ENCODE measurements at places on chromosomes 11 and 22.

- DNase-seq, result no peak
Observed at GRCh38 chr11:88042647-88043046, 132.6 kb downstream of the RAB38 start.

DNA sequence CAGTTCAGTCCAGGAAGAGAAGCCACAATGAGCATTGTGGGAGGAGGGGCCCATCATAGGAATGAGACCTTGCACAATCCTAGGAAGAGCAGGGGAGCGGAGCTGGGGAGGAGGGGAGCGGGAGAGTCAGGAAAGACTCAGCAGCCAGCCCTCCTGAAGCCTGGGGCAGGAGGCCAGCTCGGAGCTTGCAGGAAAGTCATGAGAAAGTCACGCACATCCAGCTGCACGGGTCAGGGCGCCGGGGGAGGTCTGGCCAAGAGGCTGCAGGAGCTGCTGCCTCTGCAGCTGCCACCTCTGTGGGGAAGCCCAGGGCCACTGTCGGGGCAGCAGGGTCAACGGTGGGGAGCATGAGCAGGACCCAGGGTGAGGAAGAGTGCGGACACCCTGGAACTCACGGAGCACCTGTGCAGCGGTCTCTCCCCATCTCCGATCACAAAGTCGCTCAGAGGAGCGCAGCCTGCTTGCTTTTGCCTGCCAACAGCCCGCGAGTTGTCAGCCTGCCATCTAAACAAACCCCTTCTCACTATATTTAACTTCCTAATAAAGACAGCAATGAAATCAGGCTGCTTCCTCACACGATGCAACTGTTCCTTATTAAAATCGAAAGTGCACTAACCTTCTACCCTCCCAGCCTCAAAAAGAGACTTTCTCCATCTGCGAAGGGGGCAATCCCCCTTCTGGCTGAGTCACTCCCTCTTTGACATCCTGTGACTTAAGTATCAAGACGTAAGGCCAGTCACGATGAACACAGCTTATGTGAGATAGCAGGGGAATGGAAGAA is 52.9 kb upstream of the RTL6 start:
- DNase-seq, result no peak

DNA sequence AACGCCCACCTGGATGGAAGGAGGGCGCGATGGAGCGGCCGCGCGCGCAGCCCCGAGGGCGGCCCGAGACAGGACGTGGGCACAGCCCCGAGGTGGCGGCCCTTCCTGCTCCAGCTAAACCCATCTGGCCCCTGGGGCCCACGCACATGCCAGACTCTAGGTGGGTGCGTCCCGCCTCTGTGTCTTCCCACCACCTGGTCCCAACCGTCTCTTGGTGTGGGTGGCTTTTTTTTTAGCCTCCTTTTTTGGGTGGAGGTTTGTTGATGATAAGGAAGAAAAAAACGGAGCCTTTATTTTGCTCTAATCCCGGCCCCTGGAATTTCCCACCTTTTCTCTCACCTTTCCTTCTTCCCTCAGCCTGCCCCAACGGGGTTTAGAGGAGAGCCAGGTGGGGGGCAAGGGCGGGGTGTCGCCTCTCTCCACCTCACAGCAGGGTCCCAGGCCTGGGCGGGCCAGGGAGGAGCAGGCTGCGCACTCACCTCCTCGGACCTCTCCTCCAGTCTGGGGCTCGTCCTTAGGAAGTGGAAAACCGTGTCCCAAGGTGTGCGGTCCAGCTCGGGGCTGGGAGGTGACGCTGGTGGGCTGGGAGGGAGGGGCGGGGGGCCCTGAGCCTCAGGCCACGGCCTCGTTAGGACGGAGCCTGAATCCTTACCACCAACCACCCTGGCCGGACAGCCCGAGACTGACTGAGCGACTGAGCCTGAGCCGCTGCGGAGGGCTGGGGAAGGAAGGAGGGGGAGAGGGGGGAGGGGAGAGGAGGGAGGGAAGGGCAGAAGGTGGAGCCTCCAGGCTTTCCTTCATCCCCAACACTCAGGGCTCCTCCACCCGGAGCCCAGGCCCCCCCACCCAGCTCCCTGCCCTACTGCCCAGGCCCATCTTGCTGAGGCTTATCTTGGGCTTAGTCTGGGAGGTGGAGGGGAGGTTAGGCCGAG is at the start of gene SOX10:
SOX10 (minus strand) TSS at position 696 of the 932 bp plus-strand sequence. CDS start 771 bp downstream, outside the sequence.
- DNase-seq, result no peak

DNA sequence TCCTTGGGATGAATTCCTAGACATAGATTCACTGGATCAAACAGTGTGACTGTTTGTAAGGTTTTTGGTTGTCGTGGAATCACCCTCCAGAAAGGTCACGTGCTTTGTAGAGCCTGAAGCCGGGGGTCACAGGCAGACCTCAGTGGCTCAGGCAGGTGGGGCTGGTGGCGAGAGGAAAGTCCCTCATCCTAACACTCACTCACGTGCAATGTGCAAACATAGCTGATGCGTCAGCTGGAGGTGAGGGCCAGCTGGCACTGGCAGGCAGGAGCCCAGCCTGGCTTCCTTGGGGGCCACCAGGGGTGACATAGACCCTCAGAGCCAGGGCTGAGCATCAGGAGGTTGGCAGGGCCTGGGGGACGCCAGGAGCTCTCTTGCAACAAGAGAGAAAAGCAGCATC is 90.0 kb downstream of the ARHGAP8 start:
- no peak for DNase-seq

DNA sequence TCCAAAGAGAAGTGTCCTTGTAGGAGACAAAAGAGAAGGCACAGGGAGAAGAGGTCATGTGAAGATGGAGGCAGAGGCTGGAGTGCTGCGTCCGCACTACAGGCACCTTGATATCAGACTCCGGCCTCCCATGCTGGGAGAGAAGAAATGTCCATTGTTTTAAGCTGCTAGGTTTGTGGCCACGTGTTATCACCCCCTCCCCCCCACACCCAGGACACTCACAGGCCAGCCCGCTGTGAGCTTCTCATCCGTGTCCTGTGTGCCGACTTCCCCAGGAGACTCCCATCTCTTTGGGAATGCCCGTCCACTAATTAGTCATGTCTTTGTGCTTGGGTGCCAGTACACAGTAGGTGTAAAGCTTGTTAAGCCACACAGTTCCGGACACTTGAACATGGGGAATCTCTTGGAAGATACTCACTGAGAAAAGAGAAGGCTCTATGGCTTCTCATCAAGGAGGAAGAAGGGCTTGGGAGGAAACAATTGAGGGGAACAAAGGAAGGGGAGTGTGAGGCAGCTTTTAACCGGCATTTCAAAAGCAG is 1234.7 kb downstream of the TBC1D22A start:
- no peak for DNase-seq

GRCh38 chr11:124297921-124298320 is 15.8 kb downstream of the OR8D1 start:
- DNase-seq, result no peak

DNA sequence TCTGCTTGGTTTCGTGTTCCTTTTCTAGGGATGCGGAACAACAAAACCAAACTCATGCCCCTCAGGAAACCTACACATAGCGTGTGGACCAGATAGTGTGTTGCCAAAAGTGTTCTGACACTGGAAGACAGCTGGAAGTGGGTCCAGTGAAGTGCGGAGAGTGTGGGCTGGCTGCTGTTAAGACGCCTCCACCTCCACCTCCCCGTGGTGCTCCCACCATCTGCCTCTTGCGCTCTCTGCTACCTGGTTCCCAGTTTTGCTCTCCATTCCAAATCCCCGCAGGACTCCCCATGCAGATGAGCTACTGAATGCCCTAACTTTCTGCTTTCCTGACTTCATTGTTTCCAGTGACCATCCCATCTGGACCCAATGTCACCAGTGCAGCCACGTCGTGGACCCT is 51.8 kb downstream of the NCAPD3 start:
- no peak for DNase-seq

GRCh38 chr11:16969010-16969999 is 44.9 kb downstream of the PLEKHA7 start:
- DNase-seq, result no peak

GRCh38 chr11:44608991-44609782 is 43.7 kb downstream of the CD82 start:
- DNase-seq, result no peak

- DNase-seq, result no peak
Observed at GRCh38 chr11:1926156-1927025, 6.9 kb downstream of the TNNT3 start.

DNA sequence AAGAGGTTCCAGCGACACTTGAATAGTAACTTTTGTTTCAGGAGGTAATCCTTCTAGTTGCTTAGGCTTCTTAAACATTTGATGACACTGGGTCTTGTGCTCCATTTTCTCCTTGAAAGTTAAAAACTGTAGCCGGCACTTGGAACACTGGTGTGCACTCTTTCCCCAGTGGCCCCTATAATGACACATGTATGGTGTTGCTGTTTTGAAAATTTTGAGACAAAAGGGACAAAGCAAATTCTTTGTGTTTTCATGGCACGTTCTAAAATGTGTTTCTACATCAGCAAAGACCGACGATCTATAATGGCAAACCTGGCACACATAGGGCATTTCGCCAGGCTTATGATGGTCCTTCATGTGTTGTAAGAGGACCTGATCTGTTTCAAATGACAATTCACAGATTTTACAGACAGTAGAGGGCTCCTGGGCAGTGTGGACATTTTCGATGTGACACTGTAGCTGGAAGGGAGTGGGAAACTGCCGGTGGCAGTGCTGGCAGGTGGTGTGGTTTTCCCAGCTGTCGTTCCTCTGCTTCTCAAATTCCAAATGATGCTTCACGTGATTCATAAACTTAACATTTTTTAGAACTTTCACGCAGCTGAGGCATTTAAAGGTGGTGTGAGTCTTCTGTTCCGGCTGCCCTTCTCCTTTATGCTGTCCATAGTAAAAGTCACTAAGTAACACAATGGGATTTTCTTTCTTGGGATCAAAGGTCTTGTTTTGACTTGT is 20.5 kb downstream of the ZNF280B start:
- no peak for DNase-seq

GRCh38 chr11:131947511-131947910 is 577.1 kb downstream of the NTM start:
- no peak for DNase-seq

DNA sequence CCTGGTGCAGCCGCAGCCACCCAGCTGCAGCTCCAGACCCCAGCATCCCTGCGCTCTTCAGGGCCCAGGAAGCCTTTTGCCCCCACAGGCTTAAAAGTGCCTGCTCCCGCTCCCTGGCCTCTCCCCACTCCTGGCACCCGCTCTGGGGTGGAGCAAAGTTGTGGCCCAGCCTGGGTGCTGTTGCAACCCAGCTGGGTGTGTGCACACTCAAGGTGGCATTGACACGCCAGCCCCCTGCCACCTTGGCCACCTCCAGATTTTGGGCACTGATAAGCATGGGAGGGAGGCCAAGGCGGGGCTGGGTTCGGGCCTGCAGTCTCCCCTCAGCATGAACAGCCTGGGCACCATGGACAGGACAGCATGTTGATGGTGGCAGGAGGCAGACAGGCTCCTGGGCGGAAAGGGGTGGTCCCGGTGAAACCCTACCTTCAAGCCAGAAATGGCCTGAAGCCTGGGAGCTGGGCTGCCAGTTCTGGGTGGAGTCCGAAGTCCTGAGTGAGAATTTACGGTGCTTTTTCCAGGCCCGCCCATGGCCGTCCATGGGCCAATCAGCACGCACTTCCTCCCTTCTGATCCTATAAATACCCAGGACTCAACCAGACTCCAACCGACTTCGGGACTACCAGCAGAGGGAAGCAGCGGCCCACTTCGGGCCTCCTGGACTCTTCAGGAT is 23.6 kb upstream of the RNASEH2C start:
- no peak for DNase-seq

DNA sequence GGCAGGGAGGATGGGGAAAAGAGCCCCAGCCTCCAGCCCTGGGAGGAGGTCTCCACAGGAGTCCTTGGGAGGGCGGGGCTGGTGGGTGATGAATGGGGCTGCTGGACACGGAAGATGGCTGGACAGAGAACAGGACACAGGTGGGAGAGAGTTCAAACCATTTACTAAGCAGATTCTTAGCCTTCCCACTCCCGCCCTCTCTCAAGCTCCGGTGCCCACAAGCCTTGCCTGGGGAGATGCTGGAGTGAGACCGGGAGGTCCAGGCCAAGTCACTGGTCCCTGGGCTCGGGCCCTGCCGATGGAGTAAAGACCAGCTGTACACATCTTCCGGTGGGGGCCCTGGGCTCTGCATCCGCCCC is 1.4 kb downstream of the CLDN5 start:
- no peak for DNase-seq

- DNase-seq, result no peak
Observed at GRCh38 chr11:42762348-42762747, 549.4 kb upstream of the API5 start.

DNA sequence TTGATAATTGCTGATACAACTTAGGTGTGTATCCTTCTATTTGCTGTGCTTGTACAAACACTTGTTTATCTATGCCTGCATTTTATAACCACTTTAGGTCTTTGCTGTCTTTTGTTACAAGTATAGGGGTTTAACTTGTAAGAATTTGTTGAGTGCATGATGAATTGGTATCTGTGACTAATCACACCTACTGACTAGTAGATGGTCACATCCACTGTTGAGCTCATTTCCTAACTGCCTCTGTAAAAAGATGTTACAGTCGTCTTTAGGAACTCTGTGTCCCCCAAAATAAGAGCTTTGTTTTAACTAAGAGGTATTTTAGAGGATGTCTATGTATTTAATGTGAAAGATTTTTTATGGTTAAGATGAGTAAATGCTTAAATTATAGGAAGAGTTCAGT is 60.5 kb downstream of the HIPK3 start:
- DNase-seq, result peak; percentile 12

DNA sequence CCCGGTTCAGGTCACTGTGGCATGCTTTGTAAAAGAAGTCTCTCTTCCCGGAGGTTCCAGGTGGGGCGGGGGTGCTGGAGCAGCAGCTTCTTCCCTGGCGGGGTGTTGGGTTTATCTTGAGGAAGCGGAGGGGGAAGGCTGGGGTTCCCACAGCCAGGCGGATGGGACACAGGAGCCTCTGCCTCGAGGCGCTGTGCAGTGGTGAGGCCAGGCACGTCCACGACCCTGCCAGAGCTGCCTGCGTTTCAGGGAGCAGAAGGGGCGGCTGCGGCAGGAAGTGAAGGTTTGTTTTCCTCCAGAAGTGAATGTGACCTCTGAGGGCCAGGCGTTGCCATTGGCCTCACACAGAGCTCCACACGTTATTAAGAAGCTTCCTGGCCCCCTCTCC is 20.1 kb upstream of the ADORA2A start:
- no peak for DNase-seq

- DNase-seq, result no peak
Observed at GRCh38 chr11:719214-720016, 13.4 kb downstream of the EPS8L2 start.

DNA sequence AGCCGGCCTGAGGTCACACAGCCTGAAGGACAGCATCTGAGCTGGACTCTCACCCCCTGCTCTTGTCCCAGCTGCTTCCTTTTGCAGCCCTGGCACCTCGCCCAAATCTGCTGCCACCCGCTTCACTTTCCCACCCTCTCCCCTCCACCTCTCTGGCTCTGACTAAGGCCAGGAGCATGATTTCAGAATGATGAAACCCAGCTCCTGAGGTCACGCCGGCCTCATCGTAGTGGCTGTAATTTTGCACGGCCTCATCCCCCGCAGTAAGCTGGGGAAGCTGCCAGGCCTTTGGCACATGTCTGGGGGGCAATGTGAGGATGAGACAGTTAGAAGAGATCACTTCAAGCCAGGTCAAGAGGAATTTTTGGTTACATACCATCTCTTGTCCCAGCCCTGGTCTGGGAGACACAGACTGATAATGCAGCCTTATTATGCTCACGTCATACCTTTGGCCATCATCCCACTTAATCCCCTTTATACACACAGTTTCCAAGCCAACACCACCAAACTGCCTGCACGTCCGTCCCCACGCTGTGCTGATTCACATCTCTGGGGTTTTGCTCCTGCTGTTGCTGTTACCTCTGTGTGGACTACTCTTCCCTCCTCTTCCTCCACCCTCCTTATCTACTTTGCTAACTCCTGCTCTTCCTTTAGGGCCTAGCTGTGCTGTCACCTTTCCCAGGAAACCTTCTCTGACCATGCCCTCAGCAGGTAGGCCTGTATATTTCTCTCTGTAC is 58.1 kb downstream of the CHRDL2 start:
- DNase-seq, result peak; percentile 83
